ENCODE measurements at places on chromosomes 12 and 14. TPM values are rescaled to one million over a fixed set of nuclear protein-coding genes. Genes with fewer than 3 reads are reported as not detected.

The WBP11 gene
- 9.3 TPM for total RNA-seq

The KCNJ8 gene
- 62.0 TPM for total RNA-seq

The NFATC4 gene
- total RNA-seq, result 30.3 TPM

The INSM2 gene
- not detected for total RNA-seq

The CCDC38 gene
- total RNA-seq, result under 0.01 TPM

The AKAP3 gene
- 1.4 TPM for total RNA-seq

The TNFAIP2 gene
- 43.5 TPM for total RNA-seq

The ADIPOR2 gene
- 24.5 TPM for total RNA-seq

The GPR162 gene
- total RNA-seq, result 0.96 TPM

The SLC17A8 gene
- total RNA-seq, result not detected

The KIF5A gene
- total RNA-seq, result 0.28 TPM

The KCNK13 gene
- total RNA-seq, result 0.58 TPM

The PLEKHG7 gene
- total RNA-seq, result not detected

The KRT72 gene
- not detected for total RNA-seq

The KRT80 gene
- 0.38 TPM for total RNA-seq

The PTGDR gene
- 0.58 TPM for total RNA-seq

The PIK3C2G gene
- total RNA-seq, result not detected

The SLCO1B3 gene
- not detected for total RNA-seq

The HOXC9 gene
- total RNA-seq, result not detected

The CIPC gene
- 8.2 TPM for total RNA-seq

The PIWIL1 gene
- not detected for total RNA-seq

The CLEC4C gene
- not detected for total RNA-seq

The CHGA gene
- total RNA-seq, result not detected

Measured in regular cardiac myocyte (primary cell).